AG08395 (cell line): ENCODE measurements at places on chromosomes 11 and 22.
A peak's percentile ranks its signal among the peaks of the same experiment; 100 is the strongest.

DNA sequence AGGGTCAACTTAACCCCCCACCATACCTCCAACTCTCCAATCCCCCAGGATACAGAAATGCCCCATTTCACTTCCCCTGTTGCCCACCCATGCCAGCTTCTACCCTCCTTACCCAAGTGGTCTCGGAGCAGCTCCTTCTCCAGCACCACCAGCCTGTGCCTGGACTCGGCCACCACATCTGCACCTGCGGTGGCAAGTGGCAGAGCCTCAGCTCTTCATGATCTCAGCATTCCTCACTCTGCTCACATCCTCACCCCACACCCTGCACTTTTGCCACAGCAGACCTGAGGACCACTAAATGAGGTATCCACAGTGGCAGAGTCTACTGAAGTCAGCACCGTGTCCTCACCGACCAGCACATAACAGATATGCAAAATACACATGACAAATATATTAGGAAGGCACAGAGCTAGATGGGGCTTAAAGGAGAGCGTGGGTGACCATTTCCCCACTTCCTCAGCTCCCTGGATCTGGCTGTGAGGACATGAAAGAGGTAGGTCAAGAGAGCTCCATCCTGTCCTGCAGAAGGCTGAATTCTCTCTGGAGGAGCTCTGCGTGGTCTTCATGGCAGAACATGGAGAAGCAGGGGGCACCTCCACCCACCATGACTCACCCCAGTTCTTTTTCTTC, 9.7 kb downstream of the NHERF4 start:
- no peak for DNase-seq

- DNase-seq: peak; percentile 86
These were observed 23.2 kb downstream of the MED15 start for GRCh38 chr22:20530368-20531153.

- no peak for DNase-seq
These were observed 1235.2 kb downstream of the BRD1 start for GRCh38 chr22:48592488-48592887.

DNA sequence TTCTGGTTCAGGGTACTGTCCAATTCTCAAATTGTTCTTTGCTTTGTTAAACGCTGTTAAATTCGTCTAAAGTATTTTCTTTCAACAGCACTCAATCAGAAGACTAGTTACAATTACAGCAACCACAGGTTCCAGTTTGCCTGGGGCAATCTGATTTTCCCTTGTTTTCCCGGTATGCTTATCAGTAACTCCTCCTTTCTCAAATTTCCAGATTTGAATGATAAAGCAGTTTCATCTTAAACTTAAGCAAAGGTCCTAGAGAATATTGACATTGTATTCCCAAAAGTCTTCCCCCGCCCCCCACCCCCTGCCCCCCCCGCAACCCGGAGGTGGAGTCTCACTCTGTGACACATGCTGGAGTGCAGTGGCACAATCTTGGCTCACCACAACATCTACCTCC, 10.5 kb upstream of the USP28 start:
- DNase-seq: no peak

- DNase-seq: no peak
These were observed 20.0 kb downstream of the MARK2 start for GRCh38 chr11:63858628-63859550.

DNA sequence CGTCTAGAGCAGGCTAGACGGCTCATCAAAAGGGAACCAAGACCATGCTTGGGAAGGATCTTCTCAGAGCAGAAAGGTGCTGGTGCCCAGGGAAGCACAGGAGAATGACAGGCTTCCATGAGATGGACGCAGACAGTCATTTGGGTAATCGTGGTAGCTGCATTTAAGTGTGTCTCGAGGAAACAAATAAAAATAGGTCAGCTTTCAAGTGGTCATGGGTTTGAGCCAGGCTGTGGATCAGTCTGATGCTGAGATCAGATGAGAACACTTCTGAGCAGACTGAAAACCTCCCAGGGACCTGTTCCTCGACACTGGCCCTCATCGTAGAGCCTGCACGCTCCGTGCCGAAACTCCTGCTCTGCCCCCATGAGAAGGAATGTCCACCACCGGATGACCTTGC, 4.7 kb downstream of the CARS1 start:
- no peak for DNase-seq

GRCh38 chr11:24866743-24867142, 369.9 kb downstream of the LUZP2 start:
- DNase-seq: no peak

DNA sequence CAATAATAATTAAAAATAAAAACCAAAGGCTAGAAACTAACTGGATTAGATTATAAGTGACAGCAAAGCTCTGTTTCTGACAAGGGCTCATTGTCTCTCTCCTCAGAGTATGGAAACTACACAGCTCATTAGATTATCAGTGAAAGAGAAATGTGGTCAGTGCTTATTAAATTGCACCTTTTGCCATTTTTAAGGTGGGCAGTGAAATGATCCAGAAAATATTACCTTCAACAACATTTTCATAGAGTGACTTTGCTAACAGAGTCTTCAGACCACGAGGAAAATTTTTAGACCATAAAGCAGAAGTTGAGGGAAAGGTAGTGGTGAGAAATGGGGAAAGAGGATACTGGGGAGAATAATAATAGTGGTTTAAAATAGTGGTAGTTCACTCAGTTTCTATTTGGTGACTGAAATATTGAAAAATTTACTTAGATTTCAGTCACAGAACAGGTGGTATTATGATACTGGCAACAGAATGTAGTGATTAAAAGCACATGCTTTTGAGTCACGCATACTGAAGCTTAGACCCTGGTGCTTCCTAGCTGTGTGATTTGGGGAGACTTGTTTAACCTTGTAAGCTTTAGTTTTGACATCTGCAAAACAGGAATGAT, 684.0 kb upstream of the CCDC90B start:
- DNase-seq: no peak

GRCh38 chr22:49934160-49934890, 15.9 kb downstream of the CRELD2 start:
- DNase-seq: peak; percentile 47

DNA sequence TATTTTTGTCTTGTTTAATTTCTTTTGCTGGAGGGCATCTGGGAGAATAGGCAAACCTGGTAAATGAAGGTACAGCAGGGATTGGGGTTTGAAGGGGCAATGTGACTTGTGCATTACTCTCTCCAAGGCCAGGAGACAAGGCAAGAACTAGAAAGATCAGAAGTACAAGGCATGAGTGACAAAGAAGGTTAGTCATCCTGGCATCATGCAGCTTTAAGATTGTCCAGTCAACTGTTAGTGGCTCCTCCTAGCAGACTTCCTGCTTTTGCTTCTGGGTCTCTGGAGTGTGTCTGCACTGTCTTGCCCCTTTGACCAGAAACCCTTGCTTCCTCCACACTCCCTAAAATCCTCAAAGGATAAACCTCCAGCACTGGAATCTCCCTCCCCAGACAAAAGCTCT, 27.2 kb upstream of the GLYATL1 start:
- DNase-seq: no peak

- DNase-seq: no peak
These were observed 18.8 kb upstream of the ST3GAL4 start for GRCh38 chr11:126336671-126337101.

- DNase-seq: no peak
These were observed 128.3 kb downstream of the TEAD1 start for GRCh38 chr11:12802418-12803085.

DNA sequence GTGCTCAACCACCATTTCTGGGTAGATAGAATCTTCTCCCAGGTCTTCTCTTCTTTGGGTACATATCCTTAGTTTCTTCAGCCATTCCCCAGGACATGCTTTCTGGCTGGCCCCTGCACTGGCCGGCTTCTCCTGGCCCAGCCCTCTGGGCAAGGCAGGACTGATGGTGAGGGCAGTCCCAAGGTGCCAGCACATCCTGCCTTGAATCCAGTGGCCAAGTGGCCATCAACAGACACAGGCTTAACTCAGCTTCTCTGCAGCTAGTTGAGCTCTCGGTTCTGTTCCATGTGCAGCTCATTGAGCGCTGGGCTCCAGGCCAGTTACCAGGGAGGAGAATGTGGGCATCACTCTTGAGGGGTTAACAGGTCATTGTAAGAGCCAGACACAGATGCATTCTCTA, 17.6 kb downstream of the SMIM38 start:
- DNase-seq: no peak

DNA sequence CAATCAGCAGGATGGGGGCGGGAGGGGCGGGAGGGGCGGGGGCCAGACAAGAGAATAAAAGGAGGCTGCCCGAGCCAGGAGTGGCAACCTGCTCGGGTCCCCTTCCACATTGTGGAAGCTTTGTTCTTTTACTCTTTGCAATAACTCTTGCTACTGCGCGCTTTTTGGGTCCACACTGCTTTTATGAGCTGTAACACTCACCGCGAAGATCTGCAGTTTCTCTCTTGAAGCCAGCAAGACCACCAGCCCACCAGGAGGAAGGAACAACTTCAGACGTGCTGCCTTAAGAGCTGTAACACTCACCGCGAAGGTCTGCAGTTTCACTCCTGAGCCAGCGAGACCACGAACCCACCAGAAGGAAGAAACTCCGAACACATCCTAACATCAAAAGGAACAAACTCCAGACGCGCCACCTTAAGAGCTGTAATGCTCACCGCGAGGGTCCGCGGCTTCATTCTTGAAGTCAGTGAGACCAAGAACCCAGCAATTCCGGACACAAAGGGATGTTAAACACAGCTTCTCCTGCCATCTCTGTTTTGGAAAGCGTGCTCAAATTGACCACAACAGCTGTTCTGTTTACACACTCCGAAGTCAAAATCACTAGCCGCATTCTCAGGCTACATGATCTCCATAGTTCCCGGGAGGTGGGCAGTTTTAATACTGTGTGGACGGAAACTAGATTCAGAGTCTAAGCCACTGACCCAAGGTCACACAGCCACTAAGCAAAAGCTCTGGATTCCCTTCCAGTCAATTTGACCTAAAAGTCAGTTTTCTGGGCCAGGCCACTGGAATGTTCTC, 11.9 kb downstream of the PLAAT2 start:
- no peak for DNase-seq

GRCh38 chr11:16759857-16760508, 21.5 kb downstream of the C11orf58 start:
- DNase-seq: no peak

DNA sequence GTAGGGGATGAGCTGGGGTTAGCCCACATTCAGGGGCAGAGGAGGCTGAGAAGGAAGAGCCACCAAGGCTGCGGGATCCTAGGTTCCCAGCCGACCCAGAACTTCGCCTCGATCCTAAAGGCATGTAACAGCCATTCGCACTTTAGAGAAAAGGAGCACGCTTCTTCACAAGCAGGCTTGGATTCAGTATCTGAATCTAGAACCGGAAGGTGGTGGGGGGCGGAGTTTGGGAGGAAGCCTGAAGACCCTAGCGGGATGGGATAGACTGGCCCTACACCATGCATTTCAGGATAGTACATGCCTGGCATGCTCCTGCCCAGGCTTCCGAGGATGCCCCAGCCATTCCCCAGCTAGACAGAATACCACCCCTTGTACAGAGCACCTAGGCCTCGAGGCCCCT, 4.4 kb downstream of the SCARF2 start:
- no peak for DNase-seq

DNA sequence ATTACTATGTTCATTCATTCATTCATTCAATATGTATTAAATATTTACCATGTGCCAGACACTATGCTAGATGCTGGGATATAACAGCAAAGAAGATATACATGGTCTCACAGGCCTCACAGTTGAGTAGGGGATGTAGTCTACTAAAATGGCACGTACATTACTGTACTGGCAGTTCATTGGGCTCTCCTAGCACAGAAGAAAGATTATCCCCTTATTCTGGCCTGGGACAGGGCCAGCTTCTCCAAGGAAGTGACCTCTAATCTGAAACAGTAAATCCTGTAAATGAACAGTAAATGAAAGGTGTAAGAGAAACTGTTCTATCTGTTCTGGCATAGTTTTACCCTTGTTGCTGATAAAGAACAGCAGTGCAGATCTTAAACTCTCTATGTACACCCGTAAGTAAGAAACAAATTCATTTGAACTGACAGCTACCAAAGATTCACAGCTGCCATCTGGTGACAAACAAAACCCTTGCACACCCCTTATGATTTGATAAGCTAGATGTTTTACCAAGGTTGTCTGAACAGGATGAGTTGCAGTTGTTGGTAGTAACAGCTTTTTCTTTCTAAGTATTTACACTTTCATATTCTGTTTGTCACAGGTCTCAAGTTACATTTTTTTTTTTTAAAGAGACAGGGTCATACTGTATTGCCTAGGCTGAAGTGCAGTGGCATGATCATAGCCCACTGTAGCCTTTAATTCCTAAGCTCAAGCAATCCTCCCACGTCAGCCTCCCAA, 263.1 kb downstream of the TMEM135 start:
- no peak for DNase-seq

DNA sequence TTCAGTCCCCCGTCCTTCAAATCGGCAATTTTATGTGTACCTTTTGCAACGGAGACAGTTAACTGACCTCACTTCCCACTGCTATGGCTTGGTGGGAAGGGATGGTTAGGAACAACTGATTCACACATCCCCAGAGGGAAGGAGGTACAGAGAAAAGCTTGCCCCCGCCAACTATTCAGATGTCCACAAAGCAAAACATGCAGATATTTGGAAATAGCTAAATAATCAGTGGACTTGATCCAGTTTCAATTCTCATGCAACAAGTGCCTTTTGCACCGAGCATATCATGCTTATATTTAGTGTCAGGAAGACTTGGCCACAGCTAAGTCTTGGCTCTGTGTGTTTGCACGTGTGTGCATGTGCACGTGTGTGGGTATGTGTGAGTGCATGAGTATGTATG, 144.6 kb downstream of the SNX19 start:
- peak; percentile 60 for DNase-seq

- no peak for DNase-seq
These were observed 27.6 kb upstream of the TOLLIP start for GRCh38 chr11:1336836-1337646.

- DNase-seq: peak; percentile 72
These were observed 84.1 kb downstream of the LARGE2 start for GRCh38 chr11:46006418-46007070.

- DNase-seq: peak; percentile 92
These were observed 36.7 kb downstream of the TPST2 start for GRCh38 chr22:26553056-26553752.

GRCh38 chr11:60087239-60087638, 1.2 kb upstream of the MS4A2 start:
- DNase-seq: no peak

GRCh38 chr22:21025266-21025665, 7.1 kb downstream of the SLC7A4 start:
- no peak for DNase-seq

DNA sequence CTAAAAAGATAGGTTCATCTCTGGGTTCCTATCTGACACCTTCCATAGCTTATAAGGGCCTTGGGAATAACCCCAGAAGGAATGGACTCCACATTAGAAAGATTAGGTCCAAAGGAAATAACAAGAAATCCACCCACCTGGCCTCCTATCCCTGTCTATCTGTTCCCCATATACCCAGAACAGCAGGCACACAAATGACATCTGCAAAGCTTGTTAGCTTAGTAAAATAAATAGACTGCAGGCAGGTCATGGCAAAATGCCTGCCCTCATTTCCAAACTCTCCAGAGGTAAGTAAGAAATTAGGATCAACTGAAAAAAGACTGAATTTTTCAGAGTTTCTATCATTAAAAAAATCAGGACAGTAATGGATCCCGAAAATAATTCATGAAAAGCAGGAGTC, 489.5 kb downstream of the DLG2 start:
- DNase-seq: no peak

- peak; percentile 46 for DNase-seq
These were observed 13.2 kb downstream of the OTUB1 start for GRCh38 chr11:63999349-64000025.
